DMS 273 treated with DMSO at 0.1 percent for 48 hours (cell line): ENCODE measurements at places on chromosomes 5 and 9.

GRCh38 chr5:8525819-8526218 lies 656.9 kb downstream of the MTRR start:
- DNase-seq: no peak

DNA sequence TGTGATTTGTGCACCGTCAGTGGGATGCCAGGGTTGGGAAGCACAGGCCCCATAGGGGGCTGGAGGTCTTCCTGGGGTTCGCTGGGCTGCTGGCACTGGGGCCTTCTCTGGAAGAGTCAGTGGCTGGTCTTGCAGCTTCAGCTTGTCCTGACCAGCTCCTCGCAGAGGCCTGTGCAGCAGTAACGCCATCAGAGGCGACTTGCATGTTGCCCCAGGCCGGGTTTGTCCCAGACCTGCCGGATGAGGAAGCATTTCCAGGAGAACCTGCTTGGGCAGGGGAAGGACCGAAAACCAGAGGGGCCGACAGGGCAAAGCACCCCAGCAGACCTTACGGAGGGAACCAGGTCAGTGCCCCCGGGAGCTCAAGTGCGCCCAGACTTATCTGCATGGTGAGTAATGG lies 54.7 kb upstream of the IRX2 start:
- no peak for DNase-seq

- DNase-seq: no peak
Measured at GRCh38 chr9:128928624-128929023, 7.8 kb downstream of the PHYHD1 start.

GRCh38 chr5:96743805-96744204 lies 63.9 kb downstream of the ERAP1 start:
- no peak for DNase-seq

DNA sequence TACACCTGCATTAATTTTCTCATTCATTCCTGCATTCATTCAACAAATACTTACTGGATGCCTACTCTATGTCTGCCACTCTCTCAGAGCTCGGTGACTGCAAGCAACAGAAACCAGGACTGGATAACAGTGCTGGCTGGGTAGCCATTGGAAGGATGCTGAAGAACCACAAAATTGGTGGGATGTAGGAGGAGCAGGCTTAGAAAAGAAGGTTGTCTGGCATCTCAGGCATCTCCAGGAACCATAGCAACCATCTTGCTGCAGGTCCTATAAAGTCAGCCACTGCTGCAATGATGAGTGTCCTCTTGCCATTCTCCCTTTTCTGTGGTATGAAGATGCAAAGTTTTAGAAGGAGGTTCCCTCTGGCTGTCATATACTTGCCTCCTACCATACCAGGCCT lies 168.6 kb downstream of the FGF18 start:
- DNase-seq: no peak

DNA sequence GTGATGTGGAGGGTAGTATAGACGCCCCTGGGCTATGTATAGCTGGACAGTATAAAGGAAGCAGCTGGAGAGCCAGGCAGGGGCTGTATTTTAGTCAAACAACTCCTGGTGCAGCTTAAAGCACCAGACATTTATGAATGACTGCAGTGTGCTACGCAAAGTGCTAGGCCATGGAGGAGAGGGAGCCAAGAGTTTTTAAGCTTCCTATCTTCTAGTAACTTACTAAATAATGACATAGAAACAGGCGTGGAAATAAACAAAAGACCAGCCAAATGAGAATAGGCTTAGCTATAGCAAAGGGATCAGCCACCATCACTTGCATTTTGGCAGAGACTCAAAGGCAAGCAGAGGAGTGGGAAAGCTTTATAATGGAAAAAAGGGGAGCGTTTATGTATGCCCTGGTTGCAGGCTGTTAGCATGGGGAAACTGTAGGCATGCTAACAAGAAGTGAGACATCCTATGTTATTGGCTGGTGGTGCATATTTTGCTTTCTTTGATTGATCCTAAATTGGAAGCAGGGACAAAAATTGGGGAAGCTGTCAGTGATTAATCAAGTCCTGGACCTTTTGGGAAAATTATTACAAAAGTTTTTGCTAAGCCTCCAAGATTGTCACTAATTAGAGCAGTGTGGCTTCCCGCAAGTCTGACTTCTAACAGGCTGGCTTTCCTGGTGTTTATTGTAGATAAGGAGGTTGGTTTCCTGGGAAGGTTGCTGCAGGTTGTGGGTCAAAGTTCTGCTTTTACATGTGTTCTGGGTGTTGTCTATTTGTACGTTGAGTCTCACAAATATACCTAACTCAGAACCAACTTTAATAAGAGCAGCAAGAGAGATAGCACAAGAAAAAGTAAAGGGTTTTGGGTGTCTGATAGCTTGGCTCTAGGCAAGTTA lies 46.6 kb downstream of the RAB3C start:
- no peak for DNase-seq

DNA sequence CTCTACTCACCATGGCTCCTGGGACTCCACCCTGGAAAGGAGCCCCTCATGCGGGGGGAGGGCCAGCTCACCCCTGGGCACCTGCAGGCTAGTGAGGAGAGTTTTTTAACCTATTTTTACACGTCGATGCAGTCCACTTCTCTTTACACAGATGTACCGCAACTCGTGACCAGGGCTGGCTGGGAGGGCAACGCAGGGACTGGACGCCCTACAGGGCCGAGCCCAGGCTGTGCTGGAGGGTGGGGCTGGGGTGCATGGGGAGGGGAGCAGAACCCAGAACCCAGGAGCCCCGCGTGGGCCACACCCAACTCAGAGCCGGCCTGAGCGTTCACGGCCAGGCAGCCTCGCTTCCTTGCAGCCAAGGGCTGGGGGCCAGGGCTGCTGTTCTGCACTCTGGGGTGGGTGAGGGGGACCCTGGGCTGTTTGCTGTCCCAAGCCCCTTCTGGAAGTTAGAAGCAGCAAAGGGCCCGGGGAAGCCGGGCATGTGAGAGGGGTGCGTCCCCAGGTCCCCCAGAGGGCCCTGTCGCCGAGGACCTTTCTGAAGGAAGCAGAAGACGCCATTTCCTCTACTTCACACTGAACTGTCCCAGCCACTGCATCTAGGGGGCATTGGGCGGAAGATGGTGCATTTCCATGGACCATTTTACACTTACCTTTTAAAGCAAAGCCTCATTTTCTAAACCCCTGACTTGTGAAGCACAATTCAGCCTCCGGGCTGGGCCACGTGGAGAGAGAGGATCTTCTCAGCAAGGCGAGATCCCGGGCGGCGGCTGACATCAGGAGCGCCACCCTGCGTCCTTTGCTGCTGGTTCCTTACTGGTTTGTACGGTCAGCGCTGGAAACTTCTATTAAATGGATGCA lies 90.5 kb downstream of the KCNT1 start:
- DNase-seq: no peak

GRCh38 chr9:122371846-122372245 lies 1.0 kb downstream of the PTGS1 start:
- DNase-seq: no peak

DNA sequence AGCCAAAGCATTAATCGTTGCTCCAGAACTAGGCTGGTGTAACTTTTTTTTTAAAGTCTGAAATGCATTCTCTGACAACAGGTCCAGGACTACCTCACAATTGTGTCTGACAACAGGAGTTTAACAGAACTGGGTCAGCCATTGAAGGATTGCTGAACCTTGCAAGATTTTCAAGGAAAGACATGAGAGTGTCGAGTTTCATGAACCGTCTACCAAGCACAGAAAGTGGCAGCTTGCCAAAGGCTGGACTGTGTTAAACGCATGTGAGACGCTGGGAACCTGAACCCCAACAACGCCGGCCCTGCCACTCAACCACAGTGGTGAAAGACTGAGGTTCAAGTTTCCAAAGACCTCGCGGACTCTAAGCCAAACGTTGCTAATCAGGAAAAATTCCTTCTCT lies 79.1 kb downstream of the LHFPL2 start:
- peak; percentile 42 for DNase-seq

GRCh38 chr9:124771867-124772679 lies 962 bp upstream of the NR6A1 start:
- peak; percentile 34 for DNase-seq

- DNase-seq: no peak
Measured at GRCh38 chr5:48192-48591, 43.8 kb upstream of the PLEKHG4B start.

DNA sequence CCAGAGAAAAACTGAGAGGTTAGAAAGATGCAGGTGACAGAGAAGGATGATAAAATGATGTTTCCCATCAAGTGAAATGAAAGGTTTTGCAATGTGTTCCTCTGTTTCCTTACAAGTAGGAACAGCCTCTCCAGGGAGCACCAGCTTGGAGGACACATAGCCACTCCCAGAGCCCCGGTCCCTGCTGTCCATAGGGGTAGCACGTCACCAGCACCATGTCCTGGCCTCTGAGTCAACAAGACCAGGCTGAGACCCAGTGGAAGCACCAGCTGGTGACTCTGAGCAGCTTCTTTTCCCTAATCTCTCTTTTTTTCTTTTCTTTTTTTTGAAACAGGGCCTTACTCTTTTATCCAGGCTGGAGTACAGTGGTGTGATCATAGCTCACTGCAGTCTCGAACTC lies 19.4 kb upstream of the HMCN2 start:
- DNase-seq: no peak

DNA sequence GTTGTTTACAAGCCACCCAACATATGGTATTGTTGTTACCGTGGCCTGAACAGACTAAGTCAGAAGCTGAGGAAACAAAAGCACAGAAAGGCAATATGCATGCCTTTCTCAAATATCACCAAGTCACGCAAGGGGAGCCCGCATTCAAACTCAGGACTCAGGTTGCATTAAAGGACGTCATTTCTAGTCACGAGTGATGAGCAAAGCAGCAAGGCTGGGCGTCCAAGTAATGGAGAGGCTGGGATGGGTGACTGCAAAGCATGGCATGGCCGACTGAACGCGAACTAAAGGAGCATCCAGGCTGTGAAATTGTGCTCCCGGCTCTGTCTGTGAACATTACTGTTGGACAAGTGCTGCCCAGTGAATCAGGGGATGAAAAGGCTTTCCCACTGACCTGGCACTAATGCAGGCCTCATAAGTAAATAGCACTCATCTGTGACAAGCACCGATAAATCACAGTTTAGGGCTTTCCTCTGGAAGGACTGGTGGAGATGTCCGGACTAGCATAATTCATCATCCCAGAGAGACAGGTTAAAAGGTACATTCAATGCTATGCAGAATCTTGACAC lies 202.8 kb downstream of the SPOCK1 start:
- DNase-seq: no peak

DNA sequence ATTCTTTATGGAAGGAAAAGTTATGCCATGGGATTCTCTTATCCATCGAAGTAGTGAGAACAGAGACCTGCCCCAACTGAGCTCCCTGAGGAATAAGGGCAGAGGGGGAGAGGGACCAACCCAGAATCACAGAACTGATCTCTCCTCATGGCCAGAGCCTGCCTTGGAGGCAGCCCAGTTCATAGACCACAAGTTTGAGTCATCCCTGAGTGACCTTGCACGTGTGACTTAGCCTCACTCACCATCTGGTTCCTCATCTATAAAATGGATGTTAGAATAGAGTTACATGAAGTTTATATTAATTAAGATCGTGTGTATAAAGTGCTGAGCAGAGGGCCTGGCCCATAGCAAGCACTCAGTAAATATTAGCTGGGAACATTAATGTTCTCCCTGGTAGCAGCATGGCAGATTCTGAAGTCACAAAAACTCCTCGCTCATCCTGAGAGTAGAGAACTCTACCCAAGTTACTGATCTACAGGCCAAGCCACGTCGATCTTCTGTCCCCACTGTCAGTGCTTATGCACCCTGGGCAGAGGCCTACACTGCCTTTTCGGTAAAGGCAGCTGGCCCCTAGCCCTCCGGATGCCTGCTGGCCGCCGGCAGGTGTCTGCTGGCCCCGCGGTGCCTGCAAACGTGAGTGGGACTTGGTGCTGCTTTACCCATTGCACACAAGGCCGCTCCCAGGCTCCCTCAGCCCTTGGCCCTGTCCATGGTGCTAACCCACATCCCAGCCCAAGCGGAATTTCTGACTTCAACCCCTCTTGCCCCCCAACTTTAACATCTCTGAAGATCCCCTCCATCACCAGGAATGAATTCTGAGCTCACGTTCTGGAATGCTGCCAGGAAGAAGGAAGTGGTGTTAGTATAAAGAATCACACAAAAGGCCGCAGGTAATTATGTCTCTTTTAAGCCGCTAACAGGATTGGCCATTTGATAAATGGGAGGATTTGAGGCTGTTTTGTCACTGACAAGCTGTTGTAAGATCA lies 61.1 kb upstream of the ARAP3 start:
- no peak for DNase-seq

DNA sequence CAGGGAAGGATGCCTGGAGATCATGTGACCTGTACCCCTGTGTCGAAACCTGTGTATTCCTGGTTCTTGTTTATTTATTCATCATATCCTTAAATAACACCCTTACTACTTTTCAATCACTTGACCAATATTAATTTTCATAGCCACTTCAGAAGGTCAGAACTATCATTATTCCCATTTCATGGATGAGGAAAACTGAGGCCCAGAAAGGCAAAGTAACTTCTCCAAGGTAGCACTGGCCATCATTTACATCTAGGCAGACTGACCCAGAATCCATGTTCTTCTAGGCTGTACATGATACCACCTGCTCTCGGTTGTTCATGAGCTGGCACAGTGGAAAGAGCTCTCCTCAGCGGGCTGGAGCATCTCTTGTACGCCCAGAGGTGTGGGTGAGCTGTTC lies 49.4 kb downstream of the KCNIP1 start:
- DNase-seq: no peak

DNA sequence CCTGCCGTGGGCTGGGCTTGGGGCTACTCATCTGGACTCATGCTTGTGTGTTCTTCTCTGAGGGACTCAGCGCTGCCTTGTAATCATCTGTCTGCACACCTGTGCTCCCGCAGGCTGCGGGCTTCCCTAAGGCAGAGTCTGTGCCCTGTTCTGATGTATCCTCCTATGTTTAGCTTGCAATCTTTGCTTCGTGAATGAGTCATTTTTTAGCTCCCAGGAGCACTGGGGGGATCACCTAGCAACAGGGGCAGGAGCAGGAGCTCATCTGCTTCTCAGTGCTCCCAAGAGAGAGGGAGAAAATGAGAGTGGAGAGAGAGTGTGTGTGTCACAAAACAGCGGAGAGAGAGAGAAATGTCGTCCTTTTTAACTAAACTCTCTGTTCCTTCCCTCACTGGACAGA lies 202.4 kb upstream of the ZNF618 start:
- DNase-seq: no peak

DNA sequence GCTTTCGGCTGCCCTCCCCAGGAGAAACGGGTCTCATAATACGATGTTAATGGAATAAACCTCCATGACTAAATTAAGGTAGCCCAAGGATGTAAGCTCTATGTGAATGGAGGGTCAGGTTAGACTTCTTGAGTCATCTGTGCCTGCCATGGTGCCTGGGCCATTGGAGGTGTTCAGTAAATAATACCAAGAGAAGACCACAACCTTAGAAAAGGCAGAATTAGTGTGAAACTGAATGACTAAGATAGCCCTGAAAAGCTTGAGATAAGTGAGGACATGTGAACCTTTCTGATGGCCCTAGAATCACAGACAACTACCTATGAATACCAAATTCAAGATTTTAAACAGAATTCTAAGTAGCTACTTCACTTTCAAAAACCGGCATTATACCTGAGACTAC lies 160.6 kb downstream of the KIAA0825 start:
- DNase-seq: no peak

DNA sequence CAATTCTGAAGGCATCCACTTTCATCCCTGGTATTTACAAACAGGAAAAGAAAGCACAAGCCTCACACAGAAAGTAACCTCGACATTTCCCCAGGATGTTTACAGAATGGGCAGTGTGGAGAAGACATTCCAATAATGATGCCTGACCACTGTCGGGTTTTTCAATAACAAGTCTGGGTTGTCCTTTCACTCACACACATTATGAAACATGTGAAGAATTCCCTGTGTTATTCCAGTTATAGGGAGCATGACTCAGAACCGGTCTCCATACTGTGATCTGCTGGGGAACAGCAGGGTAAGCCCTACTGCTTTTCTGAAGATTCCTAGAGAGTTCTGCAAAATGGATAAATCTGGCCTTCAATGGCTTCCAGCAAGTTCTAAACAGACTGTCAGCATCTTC lies 155.3 kb downstream of the ADAMTS12 start:
- no peak for DNase-seq
